ENCODE measurements at places on chromosomes 4 and X. TPM values are rescaled to one million over a fixed set of nuclear protein-coding genes. Genes with fewer than 3 reads are reported as not detected.

The SLC26A1 gene
- 0.15 TPM for total RNA-seq

The PDGFC gene
- 6.7 TPM for total RNA-seq

The PNMA6A gene
- total RNA-seq: 7.1 TPM

The PCDH10 gene
- total RNA-seq: 111 TPM

The CASK gene
- total RNA-seq: 87.1 TPM

The MAGEE2 gene
- total RNA-seq: not detected

- H3K4me1 ChIP-seq: no peaks in the 10 kb centered on the region
- peak; percentile 80 for DNase-seq
- no peak overlapping the region for H3K27ac ChIP-seq
- no peaks in the 10 kb centered on the region for H3K27me3 ChIP-seq
- H3K4me3 ChIP-seq: no peak overlapping the region
These were observed 65.1 kb downstream of the LHFPL1 start for GRCh38 chrX:112614640-112615039.

DNA sequence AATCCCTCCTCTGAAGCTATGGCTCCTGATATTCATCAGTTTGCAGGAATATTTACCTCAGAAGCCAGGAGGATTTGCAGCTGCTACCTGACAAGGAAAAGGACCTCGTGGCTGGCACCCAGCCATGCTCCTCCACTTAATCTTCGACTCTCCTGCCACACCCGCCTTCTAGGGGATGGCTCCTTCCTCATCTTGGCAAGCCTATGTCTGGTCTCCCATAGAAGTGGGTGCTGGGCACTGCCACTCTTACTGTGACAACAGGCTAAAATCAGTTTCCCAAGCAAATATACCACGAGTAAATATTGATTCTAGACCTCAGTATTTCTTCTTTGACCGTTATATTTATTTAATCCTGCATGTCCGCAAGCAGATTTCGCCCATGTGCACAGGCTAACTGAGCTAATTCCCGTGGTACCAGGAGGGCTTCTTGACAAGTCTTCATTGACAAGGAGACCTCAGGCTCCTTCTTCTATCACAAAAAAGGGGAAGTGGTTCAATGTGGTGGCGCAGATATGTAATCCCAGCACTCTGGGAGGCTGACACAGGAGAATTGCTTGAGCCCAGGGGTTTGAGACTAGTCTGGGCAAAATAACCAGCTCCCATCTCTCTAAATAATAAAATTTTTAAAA, 52.6 kb upstream of the DCTD start:
- H3K36me3 ChIP-seq: no peaks in the 10 kb centered on the region
- no peak for DNase-seq
- no peaks in the 10 kb centered on the region for H3K4me1 ChIP-seq
- H3K4me3 ChIP-seq: no peak overlapping the region
- no peaks in the 10 kb centered on the region for H3K27me3 ChIP-seq
- H3K27ac ChIP-seq: no peak overlapping the region

GRCh38 chrX:79400623-79401022, 33.5 kb upstream of the ITM2A start:
- H3K4me3 ChIP-seq: no peak overlapping the region
- no peaks in the 10 kb centered on the region for H3K27me3 ChIP-seq
- no peaks in the 10 kb centered on the region for H3K4me1 ChIP-seq
- H3K27ac ChIP-seq: no peak overlapping the region

DNA sequence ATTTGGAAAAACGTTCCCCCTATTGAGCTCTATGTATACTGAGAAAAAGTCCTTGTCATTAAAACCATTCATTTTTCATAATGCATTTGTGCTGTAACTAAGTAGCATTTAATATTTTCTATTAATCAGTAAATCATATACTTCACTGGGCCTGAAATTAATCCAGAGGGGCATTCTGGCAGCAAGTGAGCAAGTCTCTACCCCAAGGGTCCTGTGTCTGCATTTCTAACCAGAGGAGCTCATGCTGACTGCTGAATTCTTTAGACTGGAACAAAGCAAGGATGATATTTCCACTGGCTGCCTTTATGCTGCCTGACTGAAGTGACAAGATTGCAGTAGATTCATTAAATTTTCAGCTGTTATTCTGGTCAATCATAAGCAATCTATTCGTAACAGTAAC, 246.5 kb downstream of the SLITRK2 start:
- no peaks in the 10 kb centered on the region for H3K27me3 ChIP-seq
- no peaks in the 10 kb centered on the region for H3K4me1 ChIP-seq
- H3K4me3 ChIP-seq: no peak overlapping the region
- no peak overlapping the region for H3K27ac ChIP-seq

- no peaks in the 10 kb centered on the region for H3K36me3 ChIP-seq
- H3K27ac ChIP-seq: no peak overlapping the region
- H3K4me1 ChIP-seq: no peaks in the 10 kb centered on the region
- H3K27me3 ChIP-seq: no peaks in the 10 kb centered on the region
These were observed 88.5 kb upstream of the RPS6KA3 start for GRCh38 chrX:20355187-20355586.

GRCh38 chr4:66178906-66179305, 508.6 kb upstream of the EPHA5 start:
- no peaks in the 10 kb centered on the region for H3K27me3 ChIP-seq
- H3K27ac ChIP-seq: no peak overlapping the region
- no peaks in the 10 kb centered on the region for H3K4me1 ChIP-seq
- H3K36me3 ChIP-seq: no peaks in the 10 kb centered on the region
- no peak for DNase-seq

DNA sequence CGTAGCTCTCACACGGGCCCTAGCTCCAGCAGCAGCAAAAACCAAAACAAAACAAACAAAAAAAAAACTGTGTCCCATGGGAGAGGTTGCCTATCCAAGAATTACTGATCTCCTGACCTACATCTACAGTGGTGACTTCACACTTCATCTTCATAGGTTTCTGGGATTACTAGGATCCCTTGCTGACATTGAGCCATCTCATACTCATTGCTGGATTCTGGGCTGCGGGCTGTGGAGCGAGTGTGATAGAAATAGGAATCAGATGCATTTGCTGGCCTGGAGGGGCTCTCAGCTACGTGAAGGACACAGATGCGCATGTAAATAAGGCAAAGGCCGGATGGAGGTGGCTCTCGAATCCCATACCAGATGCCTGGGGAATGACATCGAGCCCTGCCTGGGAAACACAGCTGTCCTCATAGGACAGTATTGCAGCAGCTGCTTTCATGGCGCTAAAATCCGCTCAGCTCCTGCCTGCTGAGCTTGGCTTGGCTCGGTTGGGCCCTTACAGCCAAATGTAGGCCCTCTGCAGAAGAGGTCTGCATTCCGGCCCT, 41.7 kb downstream of the CNGA2 start:
- H3K4me1 ChIP-seq: no peaks in the 10 kb centered on the region
- no peak overlapping the region for H3K27ac ChIP-seq
- DNase-seq: peak; percentile 60

DNA sequence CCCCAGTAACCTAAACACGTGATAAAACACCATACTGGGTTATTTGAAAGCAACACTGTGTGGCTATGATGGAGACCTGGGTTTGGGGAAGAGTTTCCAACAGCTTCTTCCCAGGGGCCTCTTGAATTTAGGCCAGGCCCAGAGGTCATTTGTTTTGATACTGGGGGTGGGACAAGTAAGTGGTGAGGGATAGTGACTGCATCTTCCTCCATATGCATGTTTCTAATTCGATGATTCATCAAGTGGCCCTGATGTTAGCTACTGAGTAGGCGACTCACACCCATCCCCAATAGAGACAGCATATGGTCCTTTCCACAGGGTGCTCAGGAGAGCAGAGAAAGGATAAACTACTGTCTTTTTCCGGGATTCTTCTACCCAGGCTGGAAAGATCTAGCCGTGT, 2.7 kb downstream of the NDP start:
- H3K36me3 ChIP-seq: no peaks in the 10 kb centered on the region
- H3K4me1 ChIP-seq: no peaks in the 10 kb centered on the region
- no peak overlapping the region for H3K27ac ChIP-seq
- H3K27me3 ChIP-seq: peaks cover 29% of the 10 kb centered on the region
- H3K4me3 ChIP-seq: no peak overlapping the region

DNA sequence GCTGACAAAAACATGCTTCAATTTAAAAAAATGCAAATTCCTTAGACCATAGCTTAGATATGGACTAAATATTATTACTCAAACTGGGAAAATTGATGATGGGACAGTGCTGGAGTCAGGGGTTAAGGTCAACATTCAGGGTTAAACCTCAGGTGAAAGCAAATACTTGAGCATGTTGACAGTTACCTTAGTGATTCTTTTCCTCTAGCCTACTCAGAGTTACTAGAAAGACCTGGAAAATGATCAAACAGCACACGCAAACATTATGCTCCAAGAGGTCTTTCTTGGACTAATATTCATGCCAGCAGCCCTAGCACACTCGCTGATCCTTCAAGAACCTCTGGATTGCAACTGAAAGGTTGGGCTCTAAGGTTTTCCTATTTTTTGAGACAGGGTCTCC, 10.8 kb downstream of the IGFBP7 start:
- H3K4me3 ChIP-seq: no peak overlapping the region
- no peaks in the 10 kb centered on the region for H3K4me1 ChIP-seq
- no peak for DNase-seq
- H3K36me3 ChIP-seq: no peaks in the 10 kb centered on the region

Measured in endodermal cell (in vitro differentiated cells).